ENCODE measurements at places on chromosomes 6 and 20.

DNA sequence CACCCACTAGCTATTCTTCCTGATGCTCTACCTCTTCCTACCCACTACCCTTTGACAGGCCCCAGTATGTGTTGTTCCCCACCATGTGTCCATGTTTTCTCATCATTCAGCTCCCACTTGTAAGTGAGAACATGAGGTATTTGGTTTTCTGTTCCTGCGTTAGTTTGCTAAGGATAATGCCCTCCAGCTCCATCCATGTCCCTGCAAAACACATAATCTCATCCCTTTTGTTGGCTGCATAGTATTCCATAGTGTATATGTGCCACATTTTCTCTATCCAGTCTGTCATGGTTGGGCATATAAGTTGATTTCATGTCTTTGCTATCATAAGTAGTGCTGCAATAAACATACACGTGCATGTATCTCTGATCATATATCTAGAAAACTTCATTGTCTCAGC, 218.3 kb upstream of the STXBP5 start:
- no peak for DNase-seq

- no peak for DNase-seq
These were observed 83.7 kb upstream of the MPC1 start for GRCh38 chr6:166466178-166467122.

DNA sequence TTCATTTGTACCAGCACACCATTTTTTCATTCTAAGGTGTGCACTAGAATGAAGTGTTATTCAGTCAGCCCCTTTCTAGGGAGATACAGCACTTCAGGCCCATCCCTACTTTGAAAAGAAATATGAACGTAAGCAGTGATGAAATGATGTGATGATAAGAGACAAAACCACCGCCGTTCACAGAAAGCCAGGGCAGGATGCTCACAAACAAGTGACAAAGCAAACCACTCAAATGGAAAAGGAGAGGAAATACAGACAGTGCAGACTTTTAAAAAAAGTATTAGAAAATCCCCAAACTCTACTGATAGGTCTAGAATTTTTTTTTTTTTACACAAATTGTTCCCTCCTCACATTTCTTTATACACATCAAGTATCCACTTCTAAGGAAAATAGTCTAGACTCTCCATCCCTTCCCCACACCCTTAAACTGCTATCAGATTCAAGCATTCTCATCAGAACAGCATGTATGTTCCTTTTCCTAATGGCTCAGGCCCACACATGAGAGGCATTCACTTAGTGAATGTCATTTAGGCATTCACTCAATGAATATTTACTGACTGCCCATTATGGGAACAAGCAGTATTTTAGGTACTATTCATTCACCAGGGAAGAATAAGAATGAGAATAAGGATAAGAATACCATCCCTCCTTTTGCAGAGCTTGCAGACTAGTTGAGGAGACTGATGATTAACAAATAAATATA, 243.5 kb downstream of the GMPR start:
- peak; percentile 37 for DNase-seq

DNA sequence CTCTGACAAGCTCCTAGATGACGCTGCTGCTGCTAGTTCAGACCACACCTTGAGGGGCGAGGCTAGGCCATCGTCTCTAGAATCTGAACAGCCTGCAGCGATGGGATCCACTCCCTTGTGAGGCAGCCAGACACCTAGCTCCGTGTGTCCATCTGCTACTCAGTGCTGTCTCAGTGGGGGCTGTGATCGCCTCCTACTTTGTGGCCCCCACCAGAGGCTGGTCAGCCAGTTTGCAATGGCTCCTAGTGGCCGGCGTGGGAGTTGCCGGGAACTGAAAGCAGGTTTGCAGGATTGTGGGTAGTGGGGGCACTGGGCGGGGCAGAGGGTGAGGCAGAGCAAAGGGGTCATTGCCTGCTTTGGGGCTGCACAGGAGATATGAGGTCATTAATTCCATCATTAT, 2.8 kb downstream of the CCN5 start:
- DNase-seq, result no peak

- DNase-seq, result no peak
These were observed 92.1 kb downstream of the RNF217 start for GRCh38 chr6:125054331-125054730.

DNA sequence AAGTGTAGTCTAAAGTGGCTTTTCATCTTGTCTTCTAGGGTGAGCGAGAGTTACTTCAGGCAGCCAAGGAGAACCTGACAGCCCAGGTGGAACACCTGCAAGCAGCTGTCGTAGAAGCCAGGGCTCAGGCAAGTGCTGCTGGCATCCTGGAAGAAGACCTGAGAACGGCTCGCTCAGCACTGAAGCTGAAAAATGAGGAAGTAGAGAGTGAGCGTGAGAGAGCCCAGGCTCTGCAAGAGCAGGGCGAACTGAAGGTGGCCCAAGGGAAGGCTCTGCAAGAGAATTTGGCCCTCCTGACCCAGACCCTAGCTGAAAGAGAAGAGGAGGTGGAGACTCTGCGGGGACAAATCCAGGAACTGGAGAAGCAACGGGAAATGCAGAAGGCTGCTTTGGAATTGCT, 27.1 kb downstream of the C20orf173 start:
- DNase-seq, result no peak

DNA sequence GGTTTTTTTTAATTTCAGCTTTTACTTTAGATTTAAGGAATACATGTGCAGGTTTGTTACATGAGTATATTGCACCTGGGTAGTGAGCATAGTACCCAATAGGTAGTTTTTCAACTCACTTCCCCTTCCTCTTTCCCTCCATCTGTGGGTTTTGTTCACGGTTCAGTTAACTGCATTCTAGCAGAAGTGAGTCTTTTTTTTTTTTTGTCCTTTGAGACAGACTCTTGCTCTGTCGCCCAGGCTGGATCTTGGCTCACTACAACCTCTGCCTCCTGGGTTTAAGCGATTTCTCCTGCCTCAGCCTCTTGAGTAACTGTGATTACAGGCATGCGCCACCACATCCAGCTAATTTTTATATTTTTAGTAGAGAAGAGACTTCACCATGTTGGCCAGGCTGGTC, 8.7 kb downstream of the UBR2 start:
- DNase-seq, result no peak

DNA sequence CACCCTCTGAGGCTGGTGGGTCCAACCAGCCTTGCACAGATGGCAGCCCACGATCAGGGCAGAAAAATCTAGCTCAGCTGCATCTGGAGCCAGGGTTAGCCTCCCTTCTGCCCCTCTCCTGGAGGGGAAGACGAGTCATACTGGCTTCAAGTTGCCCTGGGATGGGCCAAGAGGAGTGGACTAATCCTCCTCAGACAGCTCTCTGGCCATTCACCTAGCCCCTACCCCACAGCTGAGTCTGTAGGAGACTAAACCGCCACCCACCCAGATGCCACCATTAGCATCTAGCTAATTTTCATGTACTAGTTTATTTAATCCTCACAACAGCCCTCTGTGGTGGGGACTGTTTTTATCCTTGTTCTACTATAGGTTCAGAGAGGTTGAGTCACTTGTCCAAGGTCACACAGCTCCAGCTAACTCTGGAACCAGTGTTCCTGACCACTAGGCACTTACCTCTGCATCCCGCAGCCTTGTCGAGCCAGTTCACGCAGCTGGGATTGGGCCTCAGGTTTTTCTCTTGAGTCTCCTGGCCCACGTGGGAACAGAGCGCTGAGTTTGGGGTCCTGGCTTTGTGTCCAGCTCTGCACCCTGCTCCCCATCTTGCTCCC, 48.5 kb upstream of the CCDC167 start:
- no peak for DNase-seq

DNA sequence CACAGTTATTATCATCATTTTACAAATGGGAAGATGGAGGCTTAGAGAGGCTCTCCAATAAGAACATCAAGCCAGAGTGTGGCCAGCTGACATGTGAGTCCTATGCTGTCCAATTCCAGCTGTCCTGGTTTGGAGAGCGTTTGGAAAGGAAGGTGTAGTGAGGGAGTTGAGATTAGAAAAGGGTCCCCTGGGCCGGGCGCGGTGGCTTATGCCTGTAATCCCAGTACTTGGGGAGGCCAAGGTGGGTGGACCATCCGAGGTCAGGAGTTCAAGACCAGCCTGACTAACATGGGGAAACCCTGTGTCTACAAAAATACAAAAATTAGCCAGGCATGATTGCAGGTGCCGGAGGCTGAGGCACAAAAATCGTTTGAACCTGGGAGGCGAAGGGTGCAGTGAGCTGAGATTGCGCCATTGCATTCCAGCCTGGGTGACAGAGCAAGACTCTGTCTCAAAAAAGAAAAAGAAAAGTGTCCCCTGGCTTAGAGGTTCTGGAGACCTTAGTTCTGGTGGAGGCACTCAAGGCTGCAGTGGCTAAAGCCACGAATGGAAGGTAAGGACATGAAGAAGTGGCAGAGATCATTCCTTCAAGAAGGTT, 22.1 kb upstream of the OVOL2 start:
- DNase-seq, result no peak

DNA sequence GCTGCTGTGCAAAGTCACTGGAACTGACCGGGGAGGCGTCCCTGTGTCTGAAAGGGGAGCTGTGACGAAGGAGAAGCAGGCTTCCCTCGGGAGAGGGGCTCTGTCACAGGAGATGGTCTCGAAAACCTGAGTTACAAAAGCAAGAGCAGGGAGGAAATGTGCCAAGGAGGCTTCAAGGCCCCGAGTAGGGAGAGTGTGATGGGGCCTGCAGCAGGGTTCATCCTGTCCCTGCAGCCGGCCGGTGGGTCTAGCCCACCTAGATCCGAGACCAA, 16.7 kb downstream of the DYNLT1 start:
- no peak for DNase-seq

GRCh38 chr6:12417191-12417590, 127.0 kb downstream of the EDN1 start:
- no peak for DNase-seq

- DNase-seq, result peak; percentile 56
These were observed 5.2 kb downstream of the FNDC1 start for GRCh38 chr6:159174263-159174969.

DNA sequence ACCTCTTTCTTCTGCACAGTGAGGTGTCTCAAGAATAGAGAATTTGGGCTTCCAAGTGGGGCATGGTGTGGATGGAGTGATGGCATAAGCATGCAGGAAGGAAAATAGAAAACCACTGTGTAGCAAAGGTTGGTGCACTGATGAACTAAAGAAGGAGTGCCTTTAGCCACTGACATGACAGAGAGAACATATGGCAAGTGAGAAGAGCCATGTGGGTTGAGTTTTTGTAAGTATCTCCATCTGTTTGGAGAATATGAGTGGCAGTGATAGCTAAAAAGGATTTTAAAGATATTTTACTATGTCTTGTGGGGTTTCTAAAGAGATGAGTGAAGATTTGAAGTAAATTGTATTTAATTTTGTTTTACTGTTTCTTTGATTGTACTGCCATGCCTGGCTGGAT, 160.5 kb upstream of the GRIK2 start:
- DNase-seq, result no peak

DNA sequence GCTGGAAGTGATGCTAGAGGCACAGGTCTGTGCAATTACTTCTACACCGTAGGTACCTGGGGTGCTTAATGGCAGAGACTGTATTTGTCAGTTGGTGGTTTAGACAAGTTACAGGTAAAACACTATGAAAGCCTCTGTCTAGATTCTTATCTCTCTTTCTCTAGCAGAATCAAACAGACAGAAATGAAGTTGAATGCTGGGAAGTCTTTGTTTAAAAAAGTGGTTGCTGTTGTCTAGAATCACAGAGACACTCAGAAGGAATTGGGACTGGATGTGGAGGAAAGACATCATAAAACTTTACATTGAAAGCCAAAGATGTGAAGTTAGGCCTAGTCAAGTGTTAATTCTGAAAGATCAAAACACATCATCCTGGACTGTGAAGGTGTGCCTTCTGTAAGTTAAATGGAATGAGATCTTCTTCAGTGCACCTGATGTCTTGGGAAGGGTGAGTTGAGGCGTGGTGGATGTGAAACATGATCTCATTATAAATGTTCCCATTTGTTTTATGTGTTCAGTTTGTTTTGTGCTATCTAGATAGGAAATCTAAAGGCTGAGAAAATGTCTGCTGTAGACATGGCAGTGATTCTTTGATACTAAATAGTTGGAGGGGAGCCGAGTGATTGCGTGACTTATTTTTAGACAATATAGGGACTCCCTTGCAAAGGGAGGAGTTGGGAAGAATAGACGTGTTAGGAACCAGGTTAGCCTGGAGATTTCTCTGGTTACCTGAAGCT, 290.2 kb downstream of the SOX4 start:
- no peak for DNase-seq

GRCh38 chr6:150029749-150030148, 4.4 kb upstream of the RAET1L start:
- DNase-seq, result no peak

DNA sequence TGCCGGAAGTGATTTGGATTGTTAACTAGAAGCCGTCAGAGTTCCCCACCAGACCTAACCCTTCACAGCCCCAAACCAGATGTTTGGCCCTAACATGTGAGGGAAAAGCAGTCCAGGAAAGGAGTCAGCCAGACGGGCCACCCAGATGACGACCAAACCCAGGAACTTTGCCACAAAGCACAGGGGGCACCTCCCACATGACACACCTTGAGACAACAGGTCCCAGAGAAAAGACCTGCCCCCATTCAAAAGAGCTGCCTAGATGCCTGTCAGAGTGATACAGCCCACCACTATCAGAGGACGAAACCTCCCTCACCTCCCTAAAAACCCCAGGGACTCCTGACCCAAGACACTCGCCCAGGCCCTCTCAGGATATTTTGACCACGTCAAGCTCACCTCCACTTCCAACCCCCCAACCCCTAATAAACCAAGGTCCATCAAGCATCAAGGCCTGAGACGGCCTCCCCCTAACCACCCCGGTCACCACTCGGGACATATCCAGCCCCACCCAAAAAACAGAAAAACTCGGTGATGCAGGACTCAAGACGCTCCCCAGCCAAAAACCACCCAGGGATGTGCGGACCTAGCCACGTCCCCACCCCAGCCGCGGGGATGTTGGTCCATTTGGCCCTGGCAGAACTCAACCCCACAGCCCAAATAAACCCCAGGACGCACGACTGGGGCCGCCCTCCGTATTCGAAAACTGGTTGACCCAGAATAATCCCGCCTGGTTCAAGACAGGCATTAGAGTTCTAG, 662 bp downstream of the ZNF343 start:
- no peak for DNase-seq

DNA sequence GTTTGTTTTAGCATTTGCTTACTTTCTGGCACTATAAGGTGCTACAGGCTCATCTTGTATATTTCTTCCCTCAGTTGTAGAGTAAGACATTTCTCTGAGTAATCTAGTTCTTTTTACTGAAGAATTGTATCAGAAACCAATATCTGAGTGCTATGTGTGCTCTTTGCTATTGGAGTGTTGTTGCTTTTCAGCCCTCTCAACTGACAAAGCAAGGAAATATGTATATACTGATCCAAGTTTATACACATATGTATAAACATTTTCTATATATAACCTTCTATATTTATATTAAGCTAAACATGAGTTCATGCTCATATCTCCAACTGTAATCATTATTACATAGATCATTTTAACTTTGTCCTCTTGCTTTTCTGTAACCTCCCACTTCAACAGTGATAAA, 405.7 kb downstream of the RFPL4B start:
- no peak for DNase-seq

GRCh38 chr6:1703923-1704322, 94.2 kb downstream of the FOXC1 start:
- no peak for DNase-seq

- peak; percentile 13 for DNase-seq
These were observed 19.5 kb upstream of the FAM8A1 start for GRCh38 chr6:17580518-17581048.

- DNase-seq, result no peak
These were observed 49.2 kb downstream of the GMDS start for GRCh38 chr6:2196079-2196679.
